Regular cardiac myocyte (primary cell): ENCODE measurements at places on chromosomes 5 and 9. TPM values are rescaled to one million over a fixed set of nuclear protein-coding genes. Genes with fewer than 3 reads are reported as not detected.

The CSF2 gene
- total RNA-seq = 0.38 and 1.1 TPM in 2 replicates

The PRR16 gene
- 5.9 and 8.6 TPM in 2 replicates for total RNA-seq

The LEAP2 gene
- under 0.01 and 0.28 TPM in 2 replicates for total RNA-seq

The CA9 gene
- total RNA-seq = 0.38 and 2.8 TPM in 2 replicates

The FOXI1 gene
- under 0.01 TPM in 1 of 2 replicates, not detected in the other for total RNA-seq

The OR1B1 gene
- total RNA-seq = not detected in 2 replicates
